ENCODE measurements at places on chromosomes 11 and 22. TPM values are rescaled to one million over a fixed set of nuclear protein-coding genes. Genes with fewer than 3 reads are reported as not detected.
A peak's percentile ranks its signal among the peaks of the same experiment; 100 is the strongest.

CASP4 gene
- 0.86 TPM for total RNA-seq

HORMAD2 gene
- total RNA-seq = not detected

WNT11 gene
- 1.3 TPM for total RNA-seq

DNA sequence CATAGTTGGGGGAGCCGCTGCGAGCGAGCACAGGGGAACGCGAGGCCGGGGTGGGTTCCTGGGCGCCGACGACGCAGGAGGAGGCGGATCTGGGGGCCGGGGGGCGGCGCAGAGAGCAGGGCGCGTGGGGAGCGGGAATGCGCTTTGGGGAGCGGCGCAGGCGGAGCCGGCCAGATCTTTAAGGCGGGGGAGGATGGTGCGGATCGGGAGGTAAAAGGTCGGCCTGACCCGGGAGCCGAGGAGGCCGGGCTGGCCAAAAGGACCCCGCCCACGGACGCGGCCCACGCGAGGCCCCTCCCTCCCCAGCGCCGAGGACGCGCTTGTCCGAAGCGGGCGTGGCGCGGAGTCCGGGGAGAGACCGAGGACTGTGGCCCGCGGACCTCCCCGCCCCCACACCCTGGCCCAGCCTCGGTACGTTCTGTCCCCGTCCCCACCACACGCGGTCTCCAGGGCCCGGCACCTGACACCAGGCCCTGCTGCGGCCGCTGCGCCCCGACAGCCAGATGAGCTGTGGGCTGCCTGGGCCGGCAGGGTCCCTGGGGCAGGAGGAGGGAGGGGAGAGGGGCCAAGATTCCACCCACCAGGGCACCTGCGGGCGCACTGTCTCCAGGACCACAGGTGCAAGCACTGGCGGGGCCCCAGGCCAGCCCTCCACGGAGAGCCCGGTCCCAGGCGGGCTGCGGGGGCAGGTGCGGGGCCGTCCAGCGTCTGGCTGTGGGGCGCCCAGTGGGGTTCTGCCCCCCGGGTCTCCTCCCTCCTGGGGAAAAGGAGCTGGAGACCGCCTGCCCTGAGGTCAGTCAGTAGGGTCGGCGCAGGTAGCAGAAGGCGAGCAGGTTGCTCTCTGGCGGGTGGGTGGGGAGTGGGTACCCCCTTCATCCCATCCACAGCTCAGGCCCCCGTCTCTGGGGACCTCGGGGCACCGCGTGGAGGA is 10.9 kb downstream of the PIM3 start:
- H3K27ac ChIP-seq = peak overlapping the region; percentile 71
- H3K36me3 ChIP-seq = no peaks in the 10 kb centered on the region
- DNase-seq = no peak
- peaks cover 16% of the 10 kb centered on the region for H3K4me1 ChIP-seq
- H3K27me3 ChIP-seq = no peaks in the 10 kb centered on the region

- DNase-seq = no peak
- H3K27ac ChIP-seq = peak within 1 kb of the TSS; percentile 98
- H3K36me3 ChIP-seq = peaks cover 4% of the 10 kb centered on the region
- H3K27me3 ChIP-seq = no peaks in the 10 kb centered on the region
Measured at GRCh38 chr22:41620589-41621098, at the start of gene DESI1. Gene DESI1 (minus strand): TSS chr22:41621043. CDS start chr22:41620839, 204 bp downstream.

DNA sequence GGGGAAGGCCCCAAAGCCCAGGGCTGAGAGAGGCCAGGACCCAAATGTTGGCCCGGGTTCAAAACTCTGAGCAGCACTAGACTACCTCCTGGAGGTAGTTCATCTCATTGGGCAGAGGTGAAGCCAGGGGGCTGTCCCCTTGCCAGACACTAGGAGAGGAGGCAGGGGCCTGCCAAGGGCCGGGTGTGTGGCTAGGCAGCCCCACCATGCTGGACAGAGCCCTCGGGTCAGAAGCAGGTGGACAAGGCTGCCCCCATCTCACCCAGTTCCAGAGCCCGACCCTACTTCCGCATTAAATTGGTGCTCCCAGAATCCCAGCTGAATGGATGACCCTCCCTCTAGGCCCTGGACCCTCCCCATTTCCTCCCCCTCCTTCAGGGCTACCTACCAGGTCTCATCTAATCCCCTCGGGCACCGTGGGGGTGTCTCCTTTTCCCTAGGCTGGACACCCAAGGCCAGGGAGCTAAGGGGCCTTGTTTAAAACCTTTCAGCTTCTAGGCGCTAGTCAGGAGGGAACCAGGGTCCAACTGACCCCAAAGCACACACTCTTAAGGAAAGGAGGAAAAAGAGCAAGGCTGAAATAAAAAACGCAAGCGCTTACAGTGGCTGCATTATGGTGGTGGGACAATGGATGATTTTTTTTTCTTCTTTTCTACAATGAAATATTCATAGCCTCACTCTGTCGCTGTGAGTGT is 72.1 kb upstream of the TCF20 start:
- H3K4me1 ChIP-seq = peaks cover 3% of the 10 kb centered on the region
- no peaks in the 10 kb centered on the region for H3K36me3 ChIP-seq
- peaks cover 8% of the 10 kb centered on the region for H3K27me3 ChIP-seq
- DNase-seq = no peak
- no peak overlapping the region for H3K27ac ChIP-seq
- H3K4me3 ChIP-seq = no peak overlapping the region

DNA sequence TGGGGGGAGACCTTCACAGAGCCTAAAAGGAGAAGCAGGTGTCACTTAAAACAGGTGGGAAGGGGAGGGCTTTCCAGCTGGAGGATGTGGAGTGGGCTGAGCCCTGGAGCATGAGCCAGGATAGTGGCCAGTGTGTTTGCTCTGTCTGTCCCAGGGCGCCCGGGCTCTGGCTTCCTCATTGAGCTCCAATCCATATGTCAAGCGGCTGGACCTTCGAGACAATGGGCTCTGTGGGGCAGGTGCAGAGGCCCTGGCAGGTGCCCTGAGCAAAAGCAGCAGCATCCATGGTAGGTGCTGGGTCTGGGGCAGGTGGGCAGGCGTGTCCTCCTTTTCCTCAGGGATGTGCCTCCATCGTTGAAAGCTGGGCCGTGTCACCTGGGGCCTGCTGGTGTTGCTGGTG is 2.0 kb downstream of the LRRC74B start:
- no peaks in the 10 kb centered on the region for H3K36me3 ChIP-seq
- no peak overlapping the region for H3K4me3 ChIP-seq
- H3K4me1 ChIP-seq = peaks cover 34% of the 10 kb centered on the region
- no peak for DNase-seq
- H3K27me3 ChIP-seq = no peaks in the 10 kb centered on the region
- H3K27ac ChIP-seq = no peak overlapping the region

- DNase-seq = no peak
- H3K27me3 ChIP-seq = no peaks in the 10 kb centered on the region
- H3K4me3 ChIP-seq = no peak overlapping the region
- H3K36me3 ChIP-seq = no peaks in the 10 kb centered on the region
- H3K27ac ChIP-seq = no peak overlapping the region
- H3K4me1 ChIP-seq = peaks cover 16% of the 10 kb centered on the region
Measured at GRCh38 chr11:75422248-75423231, 10.5 kb downstream of the KLHL35 start.

- peaks cover 22% of the 10 kb centered on the region for H3K27me3 ChIP-seq
- no peaks in the 10 kb centered on the region for H3K4me1 ChIP-seq
- H3K36me3 ChIP-seq = no peaks in the 10 kb centered on the region
- H3K4me3 ChIP-seq = no peak overlapping the region
- H3K27ac ChIP-seq = no peak overlapping the region
Measured at GRCh38 chr11:2547806-2548205, 103.0 kb downstream of the KCNQ1 start.

GRCh38 chr11:101466352-101466751 is 117.5 kb downstream of the TRPC6 start:
- no peak for DNase-seq
- H3K4me1 ChIP-seq = peaks cover 3% of the 10 kb centered on the region
- H3K27ac ChIP-seq = no peak overlapping the region
- H3K4me3 ChIP-seq = no peak overlapping the region

DNA sequence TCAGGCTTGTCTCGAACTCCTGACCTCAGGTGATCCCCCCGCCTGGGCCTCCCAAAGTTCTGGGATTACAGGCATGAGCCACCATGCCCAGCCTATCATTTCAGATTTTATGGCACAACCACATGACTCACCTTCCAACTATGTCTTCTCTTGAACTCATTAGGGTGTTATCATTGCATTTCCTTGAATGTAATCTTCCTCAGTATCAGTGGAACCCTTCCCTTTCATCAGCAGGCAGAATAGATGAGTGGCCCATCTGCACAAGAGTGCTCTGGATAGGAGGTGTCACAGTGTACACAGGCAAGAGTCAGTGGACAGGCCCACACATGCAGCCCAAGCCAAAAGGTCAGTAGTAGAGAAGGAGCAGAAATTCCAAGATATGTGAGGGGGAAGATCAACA is 29.1 kb upstream of the AQP11 start:
- H3K36me3 ChIP-seq = no peaks in the 10 kb centered on the region
- H3K27me3 ChIP-seq = no peaks in the 10 kb centered on the region
- DNase-seq = peak; percentile 47
- no peak overlapping the region for H3K27ac ChIP-seq
- peaks cover 4% of the 10 kb centered on the region for H3K4me1 ChIP-seq

DNA sequence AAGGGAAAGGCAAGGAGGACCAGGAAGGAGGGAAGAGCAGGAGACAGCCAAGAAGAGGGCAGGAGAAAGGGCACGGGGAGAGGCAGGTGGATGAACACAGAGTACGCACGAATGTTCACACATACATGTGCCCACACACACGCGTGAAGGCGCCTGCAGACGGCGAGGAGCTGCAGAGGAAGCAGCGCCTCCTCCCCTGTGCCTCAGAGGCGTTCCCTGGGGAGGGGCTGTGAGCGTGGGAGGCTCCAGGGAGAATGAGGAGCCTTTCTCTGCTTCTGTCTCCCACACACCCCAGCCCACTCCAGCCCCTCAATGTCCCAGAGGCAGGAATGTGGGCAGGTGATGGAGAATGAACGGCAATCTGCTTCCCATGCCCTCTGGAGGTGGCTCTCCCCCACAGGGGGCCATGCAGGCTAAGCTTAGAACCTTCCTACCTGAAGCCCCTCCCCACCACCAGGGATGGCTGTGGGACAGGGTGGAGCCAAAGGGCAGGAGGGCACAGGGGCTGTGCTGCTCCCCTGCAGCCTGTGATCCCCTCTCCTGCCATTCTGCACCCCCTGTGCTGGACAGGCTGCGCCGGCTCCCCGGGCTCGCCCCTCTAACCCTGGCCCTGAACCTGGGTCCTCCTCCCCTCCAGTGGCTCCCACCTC is 25.3 kb downstream of the PPM1F start:
- no peaks in the 10 kb centered on the region for H3K27me3 ChIP-seq
- DNase-seq = no peak
- no peak overlapping the region for H3K27ac ChIP-seq
- H3K4me1 ChIP-seq = no peaks in the 10 kb centered on the region
- no peak overlapping the region for H3K4me3 ChIP-seq
- H3K36me3 ChIP-seq = peaks cover 11% of the 10 kb centered on the region

- no peak for DNase-seq
- no peaks in the 10 kb centered on the region for H3K27me3 ChIP-seq
Measured at GRCh38 chr11:135004495-135004894, 592.5 kb upstream of the B3GAT1 start.

DNA sequence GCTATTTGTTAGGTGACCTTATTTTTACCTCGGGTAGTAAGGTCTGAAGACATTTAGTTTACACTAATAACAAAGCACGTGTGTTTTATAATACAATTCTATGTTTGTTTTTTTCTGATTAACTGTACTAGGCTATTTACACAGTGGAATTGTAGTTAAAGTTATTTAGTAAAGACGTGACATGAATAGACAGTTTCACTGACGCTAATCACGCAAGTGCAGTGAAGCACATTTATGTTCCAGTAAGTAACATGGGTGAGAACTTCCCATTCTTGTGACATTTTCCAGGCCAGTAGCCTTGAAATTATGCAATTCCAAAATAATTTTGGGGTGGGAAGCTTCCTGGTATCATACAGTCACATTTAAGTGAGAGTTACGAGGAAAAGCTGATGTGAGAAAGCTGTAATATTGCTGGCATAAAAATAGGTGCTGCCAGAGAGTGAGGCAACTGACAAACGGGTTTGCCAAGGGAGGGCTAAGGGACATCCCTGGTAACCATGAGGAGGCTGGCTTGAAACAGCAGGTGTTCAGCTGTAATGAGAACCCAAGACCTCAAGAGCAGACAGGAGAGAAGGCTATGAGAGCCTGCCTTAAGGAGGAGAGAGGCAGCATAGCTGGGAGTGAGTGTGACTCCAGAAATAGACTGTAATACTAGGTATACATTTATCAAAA is 378.8 kb downstream of the DCDC1 start:
- no peaks in the 10 kb centered on the region for H3K4me1 ChIP-seq
- H3K4me3 ChIP-seq = no peak overlapping the region
- H3K27ac ChIP-seq = no peak overlapping the region
- H3K27me3 ChIP-seq = no peaks in the 10 kb centered on the region
- no peaks in the 10 kb centered on the region for H3K36me3 ChIP-seq
- DNase-seq = no peak

DNA sequence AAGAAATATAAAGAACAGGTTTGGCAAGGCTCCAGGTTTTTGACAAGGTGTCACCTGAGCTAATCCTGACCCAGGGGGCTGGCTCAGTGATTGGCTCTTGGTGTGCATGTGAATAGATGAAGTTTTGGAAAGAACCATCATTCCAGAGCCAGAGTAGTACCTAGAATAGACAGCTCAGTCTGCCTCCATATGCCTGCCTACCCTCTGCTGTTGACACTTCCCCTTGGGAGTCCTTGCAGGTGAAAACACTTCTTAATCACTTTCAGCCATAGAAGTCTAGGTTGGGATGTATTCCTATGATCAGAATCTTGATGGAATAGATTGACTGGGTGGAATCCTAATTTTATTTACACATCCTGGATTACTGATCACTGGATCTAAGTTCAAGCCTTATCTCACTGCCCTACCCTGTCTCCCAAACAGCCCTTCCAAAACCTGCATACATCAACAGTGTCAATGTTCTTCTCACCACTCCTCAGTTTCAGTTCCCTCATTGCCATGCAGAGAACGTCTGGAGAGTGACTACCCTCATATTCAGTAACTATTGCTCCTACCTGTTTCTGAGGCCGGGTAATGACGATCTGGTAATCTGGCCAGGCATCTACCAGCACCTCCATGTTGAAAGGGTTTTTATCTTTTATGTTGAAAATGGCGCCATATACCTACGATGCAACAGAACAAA is 6.7 kb downstream of the GLYATL2 start:
- no peaks in the 10 kb centered on the region for H3K4me1 ChIP-seq
- H3K4me3 ChIP-seq = no peak overlapping the region
- no peak for DNase-seq
- H3K27me3 ChIP-seq = no peaks in the 10 kb centered on the region

- H3K27me3 ChIP-seq = no peaks in the 10 kb centered on the region
- no peak overlapping the region for H3K27ac ChIP-seq
- peaks cover 6% of the 10 kb centered on the region for H3K4me1 ChIP-seq
- no peak overlapping the region for H3K4me3 ChIP-seq
- no peaks in the 10 kb centered on the region for H3K36me3 ChIP-seq
Measured at GRCh38 chr11:47374720-47375019, 3.7 kb downstream of the SPI1 start.

DNA sequence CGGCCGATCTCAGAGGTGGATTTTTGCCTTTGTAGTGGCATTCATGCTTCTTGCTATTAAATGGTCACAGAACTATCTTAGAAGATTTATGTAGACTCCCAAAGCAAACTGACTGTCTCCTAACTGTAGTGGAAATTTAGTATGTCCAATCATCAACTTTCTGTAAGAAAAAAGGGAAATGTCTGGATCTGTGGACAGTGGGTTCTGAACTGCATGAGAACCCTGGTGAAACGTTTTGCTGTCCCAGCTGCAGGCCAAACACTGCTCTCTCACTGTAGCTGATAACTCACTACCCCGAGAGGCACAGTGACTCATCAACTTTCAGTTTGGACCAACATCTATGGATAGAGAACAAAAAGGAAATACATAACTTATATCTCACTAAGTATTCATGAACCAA is 387.1 kb downstream of the SOX6 start:
- no peaks in the 10 kb centered on the region for H3K27me3 ChIP-seq
- no peaks in the 10 kb centered on the region for H3K36me3 ChIP-seq
- no peak overlapping the region for H3K4me3 ChIP-seq
- DNase-seq = peak; percentile 83

GRCh38 chr11:46808799-46809431 is 37.2 kb downstream of the CKAP5 start:
- H3K36me3 ChIP-seq = peaks cover 35% of the 10 kb centered on the region
- no peaks in the 10 kb centered on the region for H3K27me3 ChIP-seq
- no peak for DNase-seq
- peaks cover 4% of the 10 kb centered on the region for H3K4me1 ChIP-seq
